IMR-90 (cell line): ENCODE measurements at places on chromosomes 4 and X.

DNA sequence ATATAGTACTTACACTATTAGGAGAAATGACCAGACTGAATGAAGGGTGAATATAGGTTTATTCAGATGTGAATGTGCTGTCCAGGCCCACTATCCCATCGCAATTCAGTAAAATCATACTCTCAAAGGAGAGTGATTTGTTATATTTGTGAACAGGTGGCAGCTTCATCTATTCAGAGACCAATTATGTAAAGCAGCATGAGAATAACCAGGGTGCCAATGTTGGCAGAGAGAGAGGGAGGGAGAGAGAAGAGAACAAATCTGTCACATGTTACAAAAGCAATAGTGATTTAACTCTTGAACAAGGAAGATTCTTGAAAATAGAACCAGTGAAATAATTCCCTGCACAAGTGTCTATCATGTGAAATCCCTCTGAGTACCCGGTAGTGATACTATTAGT, 38.9 kb upstream of the TLL1 start:
- no peak overlapping the region for H3K27ac ChIP-seq
- H3K36me3 ChIP-seq: no peaks in the 10 kb centered on the region
- no peaks in the 10 kb centered on the region for H3K4me1 ChIP-seq
- no peak overlapping the region for H3K4me3 ChIP-seq

DNA sequence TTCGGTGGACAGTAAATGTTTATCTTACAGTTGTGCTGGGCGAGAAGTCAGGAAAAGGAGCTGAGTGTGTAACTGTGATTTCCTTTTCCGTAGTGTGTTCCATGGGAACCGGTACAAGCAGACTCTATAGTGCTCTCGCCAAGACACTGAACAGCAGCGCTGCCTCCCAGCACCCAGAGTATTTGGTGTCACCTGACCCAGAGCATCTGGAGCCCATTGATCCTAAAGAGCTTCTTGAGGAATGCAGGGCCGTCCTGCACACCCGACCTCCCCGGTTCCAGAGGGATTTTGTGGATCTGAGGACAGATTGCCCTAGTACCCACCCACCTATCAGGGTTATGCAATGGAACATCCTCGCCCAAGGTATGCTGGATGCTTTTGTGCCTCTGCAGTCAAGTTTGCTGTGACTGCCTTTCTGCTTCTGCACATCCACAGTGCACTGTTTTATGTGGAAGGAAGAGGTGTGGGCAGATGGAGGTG, 27.4 kb downstream of the NOCT start:
- peaks cover 7% of the 10 kb centered on the region; the same call in 1 of the 2 replicates for H3K4me1 ChIP-seq
- no peaks in the 10 kb centered on the region for H3K27me3 ChIP-seq
- no peak overlapping the region for H3K27ac ChIP-seq
- DNase-seq: peak; percentile 32
- no peak overlapping the region for H3K4me3 ChIP-seq

- no peak overlapping the region for H3K27ac ChIP-seq
- no peaks in the 10 kb centered on the region for H3K27me3 ChIP-seq
- peaks cover 4% of the 10 kb centered on the region for H3K4me1 ChIP-seq
- H3K36me3 ChIP-seq: no peaks in the 10 kb centered on the region
- DNase-seq: peak; percentile 24
Observed at GRCh38 chr4:153207567-153207966, 3.3 kb downstream of the TRIM2 start.

- H3K4me1 ChIP-seq: peaks cover 9% of the 10 kb centered on the region
- peak; percentile 37 for DNase-seq
- no peaks in the 10 kb centered on the region for H3K27me3 ChIP-seq
Observed at GRCh38 chr4:6984612-6985425, 58.4 kb upstream of the TADA2B start.

GRCh38 chrX:141902366-141902765, 1.3 kb upstream of the MAGEC1 start:
- H3K27ac ChIP-seq: no peak overlapping the region
- no peak overlapping the region for H3K4me3 ChIP-seq
- DNase-seq: no peak
- no peaks in the 10 kb centered on the region for H3K36me3 ChIP-seq
- H3K27me3 ChIP-seq: no peaks in the 10 kb centered on the region
